ENCODE measurements at places on chromosomes 6 and 20.

- DNase-seq = no peak
Measured at GRCh38 chr6:153842491-153842890, 196.5 kb upstream of the OPRM1 start.

- DNase-seq = no peak
Measured at GRCh38 chr20:37316116-37316774, 26.8 kb downstream of the MANBAL start.

DNA sequence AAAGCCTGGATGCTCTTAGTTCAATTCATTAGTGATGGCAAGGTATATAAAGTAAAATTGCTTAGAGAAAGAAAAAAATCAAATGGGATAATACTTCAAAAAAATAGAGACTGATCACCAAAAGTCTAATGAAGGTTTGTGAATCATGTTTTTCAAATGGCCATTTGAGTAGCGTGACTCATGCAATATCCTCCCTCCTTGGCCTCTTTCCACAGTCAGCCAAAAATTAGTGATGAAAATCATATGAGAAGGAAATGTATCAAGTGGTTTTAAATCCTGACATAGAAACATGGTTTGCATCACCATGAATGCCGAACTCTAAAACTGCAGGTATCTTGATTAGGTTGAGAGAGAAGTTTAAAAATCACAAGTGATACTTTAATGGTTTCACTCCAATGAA, 1.2 kb upstream of the COL19A1 start:
- peak; percentile 11 for DNase-seq

DNA sequence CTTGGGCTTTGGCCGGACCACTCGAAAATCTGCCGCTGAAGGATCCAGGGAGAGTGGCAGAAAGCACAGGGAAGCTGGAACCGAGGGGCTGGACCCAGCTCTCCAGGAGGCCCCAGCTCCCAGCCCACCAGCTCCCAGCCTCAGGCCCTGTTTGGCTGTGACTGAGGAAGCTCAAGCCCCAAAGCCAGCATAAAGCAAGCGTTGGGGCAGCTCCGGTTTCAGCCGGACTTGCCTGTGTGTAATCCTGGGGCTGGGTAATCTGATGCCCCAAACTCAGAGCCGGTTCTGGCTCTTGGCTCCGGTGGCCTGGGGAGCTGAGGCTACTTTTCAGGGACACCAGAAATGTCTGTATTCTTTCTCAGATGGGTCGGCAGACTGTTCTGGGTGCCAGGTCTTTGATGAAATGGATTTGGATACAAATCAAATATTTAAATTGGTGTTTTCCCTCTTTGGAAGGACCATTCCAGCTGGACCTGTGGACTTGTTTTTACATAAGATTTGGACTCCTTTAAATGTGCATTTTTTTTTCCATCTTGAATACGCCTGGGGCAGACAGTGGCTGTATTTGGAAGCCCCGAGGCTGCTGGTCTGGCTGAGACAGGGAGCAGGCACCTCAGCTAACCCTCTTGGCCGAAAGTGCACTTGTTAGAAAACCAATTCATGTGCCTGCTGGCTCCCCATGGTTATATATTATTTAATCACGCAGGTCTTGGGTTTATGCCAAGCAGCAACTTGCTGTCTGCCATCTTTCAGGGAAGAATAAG, 29.7 kb downstream of the RPP40 start:
- DNase-seq = no peak

Data from non-pigmented ciliary epithelial cell (primary cell).